ENCODE measurements at places on chromosomes 4 and X.

DNA sequence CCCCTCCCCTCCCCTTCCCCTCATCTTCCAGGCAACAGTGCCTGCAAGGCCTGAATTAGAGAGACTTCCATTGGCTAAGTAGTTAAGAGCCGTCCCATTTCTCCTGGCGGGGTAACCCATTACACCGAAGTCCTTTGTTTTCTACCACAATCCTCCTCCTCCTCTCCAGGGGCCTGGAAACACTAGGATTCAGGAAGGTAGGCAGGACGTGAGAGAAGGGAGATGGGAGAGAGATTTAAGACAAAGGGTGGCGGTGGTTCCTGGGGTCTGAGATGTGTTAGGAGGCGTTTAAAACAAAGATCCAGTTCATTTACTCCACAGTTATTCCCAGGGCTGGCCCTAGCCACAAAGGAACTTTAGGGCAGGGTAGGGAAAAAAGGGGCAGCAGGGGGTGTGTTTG is 28.0 kb downstream of the NYX start:
- DNase-seq: no peak

- DNase-seq: no peak
These were observed 6.7 kb downstream of the GAB1 start for GRCh38 chr4:143343276-143343831.

GRCh38 chr4:155837203-155837796 is 28.8 kb downstream of the ASIC5 start:
- no peak for DNase-seq

- no peak for DNase-seq
These were observed 37.0 kb downstream of the GUCY1A1 start for GRCh38 chr4:155703486-155704247.

- DNase-seq: no peak
These were observed 408.9 kb downstream of the GLUD2 start for GRCh38 chrX:121456315-121456714.

- DNase-seq: no peak
These were observed 195.0 kb upstream of the ANK2 start for GRCh38 chr4:112854420-112854819.

DNA sequence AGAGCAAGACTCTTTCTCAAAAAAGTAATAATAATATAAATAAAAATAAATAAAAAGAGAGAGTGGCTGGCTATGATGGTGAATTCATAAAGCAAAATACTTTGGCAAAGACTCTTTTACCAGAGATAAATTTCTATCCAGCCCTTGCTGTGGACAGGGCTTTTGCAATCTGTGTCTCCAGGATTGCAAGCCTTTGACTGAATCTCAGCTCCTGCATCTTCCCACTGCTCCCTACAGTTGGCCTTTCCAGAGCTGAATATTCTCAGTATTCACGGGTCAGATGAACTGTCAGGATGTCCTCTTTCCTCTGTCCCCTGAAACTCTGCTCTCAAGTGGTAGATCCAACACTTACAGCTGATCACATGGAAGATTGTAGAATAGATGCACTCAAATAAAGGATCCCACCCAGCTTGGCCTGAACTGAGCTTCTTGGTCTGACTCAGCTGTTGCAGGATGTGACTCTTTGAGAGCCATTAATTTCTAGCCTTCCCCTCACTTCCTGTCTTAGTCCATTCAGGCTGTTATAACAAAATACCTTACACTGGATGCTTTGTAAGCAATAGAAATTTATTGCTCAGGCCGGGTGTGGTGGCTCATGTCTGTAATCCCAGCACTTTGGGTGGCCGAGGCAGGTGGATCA is 123.4 kb upstream of the GUCY1A1 start:
- DNase-seq: no peak

- DNase-seq: no peak
These were observed 100.4 kb downstream of the QRFPR start for GRCh38 chr4:121280425-121280824.

GRCh38 chr4:90495936-90496335 is 368.7 kb downstream of the CCSER1 start:
- no peak for DNase-seq

GRCh38 chrX:73481521-73481920 is 34.7 kb downstream of the CDX4 start:
- no peak for DNase-seq

GRCh38 chrX:107687445-107687844 is 59.1 kb downstream of the PRPS1 start:
- no peak for DNase-seq

- DNase-seq: no peak
These were observed 21.6 kb upstream of the PCDH10 start for GRCh38 chr4:133127500-133127899.

- DNase-seq: no peak
These were observed 322.9 kb upstream of the NWD2 start for GRCh38 chr4:36921476-36922216.

DNA sequence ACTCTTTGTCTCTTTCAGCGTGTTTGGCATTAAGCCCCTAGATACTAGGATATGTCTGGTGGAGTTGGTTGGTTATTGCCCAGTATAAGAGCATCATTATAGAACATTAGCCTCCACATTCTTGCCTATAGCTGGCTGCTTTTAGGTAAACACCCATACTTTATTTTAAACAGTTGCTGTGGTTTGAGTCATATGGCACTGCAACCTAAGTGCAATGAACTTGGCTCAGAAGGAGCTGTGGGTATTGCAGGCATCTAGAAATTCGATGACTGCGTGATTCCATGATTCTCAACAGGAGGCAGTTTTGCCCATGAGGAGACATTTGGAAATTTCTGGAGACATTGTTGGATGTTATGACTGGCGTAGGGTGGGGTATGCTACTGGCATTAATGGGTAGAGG is 49.5 kb downstream of the DCLK2 start:
- no peak for DNase-seq

DNA sequence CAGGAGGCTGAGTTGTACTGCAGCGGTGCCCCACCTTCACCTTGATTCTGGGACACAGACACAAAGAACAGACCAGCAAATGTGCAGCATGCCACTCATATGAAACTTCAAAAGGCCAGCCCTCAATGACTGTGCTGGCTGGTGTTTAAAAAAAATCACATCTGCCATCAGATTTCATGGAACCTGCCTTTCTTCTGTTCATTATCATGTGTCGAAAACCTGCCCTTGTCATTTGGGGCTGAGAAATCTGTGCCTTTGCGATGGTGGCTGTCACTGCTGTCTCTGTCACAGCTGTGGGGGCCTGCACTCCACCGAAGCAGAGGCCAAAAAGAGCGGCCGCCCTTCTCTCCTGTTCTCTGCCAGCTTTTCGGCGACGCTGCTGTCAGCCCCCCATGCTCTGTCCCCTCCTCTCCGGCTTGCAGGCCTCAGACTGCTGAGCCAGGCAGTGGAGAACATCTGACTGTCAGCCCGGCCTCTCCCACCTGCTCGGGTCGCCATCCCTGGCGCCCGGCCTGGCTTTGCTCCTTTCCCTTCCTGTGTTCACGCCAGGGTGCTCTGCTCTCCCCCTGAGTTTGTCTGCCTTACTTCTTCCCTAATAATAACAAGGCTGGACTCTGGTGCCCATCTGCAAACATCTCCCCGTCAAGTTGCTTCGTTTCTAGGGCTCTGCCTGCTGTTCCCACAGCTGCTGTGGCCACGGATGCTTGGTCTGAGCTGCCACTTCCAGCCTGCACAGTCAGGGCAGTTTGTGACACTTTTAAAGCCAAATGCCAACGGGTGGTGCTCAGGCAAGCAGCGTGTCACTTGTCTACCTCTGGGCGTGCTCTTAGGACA is 355.2 kb downstream of the UNC5C start:
- DNase-seq: no peak

DNA sequence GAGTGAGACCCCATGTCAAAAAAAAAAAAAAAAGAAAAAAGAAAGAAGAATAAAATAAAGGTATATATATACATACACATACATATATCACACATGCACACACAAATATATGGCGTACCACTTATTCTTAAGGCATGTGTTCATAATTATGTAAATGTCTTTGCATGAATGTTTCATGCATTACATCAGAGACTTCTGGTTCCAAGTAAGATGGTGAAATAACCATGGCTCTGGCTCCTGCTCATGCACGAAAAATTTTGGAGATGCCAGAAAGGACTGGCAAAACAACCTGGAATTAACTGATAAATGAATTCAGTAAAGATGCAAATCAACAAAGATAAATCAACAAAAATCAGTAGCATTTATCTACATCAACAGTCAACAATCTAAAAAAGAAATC is 19.7 kb upstream of the FHIP1A start:
- no peak for DNase-seq

GRCh38 chrX:79466636-79467035 is 99.5 kb upstream of the ITM2A start:
- no peak for DNase-seq

DNA sequence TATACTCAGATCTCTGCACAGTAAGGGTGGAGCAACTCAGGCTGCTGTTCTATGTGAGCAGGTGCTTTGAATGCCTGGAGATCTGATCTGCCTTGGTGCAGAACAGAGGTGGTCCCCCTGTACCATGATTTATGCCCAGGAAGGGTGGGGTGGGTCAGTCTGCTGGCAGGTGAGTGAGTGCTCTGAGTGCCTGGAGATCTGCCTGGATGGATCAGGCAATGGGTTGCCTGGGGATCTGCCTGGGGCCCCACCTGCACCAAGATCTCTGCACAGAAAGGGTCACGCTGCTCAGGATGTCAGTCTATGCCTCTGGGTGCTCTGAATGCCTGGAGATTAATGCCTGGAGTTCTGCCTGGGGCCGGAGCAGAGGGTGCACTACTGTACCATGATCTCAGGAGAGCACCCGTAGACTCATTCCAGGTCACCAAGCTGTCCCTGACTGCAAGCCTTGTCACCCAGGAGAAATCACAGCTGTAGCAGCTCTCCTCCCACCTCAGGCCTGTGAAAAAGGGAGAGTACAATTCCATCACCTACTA is 342.9 kb downstream of the GBA3 start:
- DNase-seq: no peak

GRCh38 chr4:99894998-99895397 is 771 bp upstream of the LAMTOR3 start:
- DNase-seq: no peak

GRCh38 chr4:6891436-6892170 is 18.0 kb upstream of the TBC1D14 start:
- DNase-seq: no peak

DNA sequence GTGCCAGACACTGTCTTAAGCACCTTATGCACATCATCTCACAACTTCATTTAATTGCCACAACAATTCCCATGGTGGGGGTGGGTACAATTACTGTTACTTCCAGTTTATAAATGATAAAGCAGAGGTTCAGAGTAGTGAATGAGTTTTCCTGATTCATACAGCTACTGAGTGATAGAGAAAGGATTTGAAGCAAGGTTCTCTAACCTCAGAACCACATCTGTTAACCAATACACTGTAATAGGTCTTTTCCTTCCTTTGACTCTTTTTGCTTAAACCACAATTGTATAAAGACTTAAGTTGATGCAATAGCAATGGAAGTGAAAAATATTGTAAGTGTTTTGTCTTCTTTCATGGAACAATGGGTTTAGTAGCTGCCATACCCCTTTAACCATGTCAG is 43.5 kb upstream of the PAK3 start:
- DNase-seq: no peak

DNA sequence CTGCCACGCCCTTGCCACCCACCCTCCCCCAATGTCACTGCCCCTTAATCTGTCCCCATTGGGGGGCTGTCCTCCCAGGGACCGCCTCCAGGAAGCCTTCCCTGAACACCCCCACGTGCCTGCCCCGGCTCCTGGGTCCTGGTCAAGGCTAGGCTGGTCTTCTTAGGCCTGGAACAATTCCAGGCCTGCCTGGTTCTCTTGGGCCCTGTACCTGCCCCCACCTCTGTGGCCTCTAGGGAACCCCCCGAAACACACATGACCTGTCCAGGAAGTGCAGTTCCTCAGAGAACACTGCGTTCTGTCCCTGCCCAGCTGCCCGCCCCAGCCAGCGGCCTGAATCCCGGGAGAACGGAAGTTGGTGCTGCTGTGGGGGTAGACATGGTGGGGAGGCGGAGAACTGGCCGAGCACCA is 5.1 kb downstream of the MXD4 start:
- peak; percentile 88 for DNase-seq

DNA sequence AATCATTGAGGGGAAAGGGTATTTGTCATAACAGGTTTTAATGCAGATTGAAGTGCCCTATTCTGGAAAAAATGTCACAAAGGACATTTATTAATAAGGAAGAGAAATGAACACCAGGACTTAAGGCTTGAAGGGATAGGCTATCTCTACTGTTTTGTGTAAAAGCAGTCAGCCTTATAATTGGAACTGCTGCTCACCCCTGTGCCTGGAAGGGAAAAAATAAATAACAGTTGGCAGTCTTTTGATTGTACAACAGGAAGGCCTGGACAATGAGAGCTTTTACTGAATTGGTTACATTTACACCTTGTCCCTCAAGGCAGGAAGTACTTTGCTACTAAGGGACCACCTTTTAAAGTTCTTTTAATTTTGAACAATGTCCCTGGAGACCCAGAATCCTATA is 17.8 kb upstream of the MAGED4 start:
- no peak for DNase-seq

- DNase-seq: no peak
These were observed 106.6 kb downstream of the SHROOM4 start for GRCh38 chrX:50707405-50707804.

DNA sequence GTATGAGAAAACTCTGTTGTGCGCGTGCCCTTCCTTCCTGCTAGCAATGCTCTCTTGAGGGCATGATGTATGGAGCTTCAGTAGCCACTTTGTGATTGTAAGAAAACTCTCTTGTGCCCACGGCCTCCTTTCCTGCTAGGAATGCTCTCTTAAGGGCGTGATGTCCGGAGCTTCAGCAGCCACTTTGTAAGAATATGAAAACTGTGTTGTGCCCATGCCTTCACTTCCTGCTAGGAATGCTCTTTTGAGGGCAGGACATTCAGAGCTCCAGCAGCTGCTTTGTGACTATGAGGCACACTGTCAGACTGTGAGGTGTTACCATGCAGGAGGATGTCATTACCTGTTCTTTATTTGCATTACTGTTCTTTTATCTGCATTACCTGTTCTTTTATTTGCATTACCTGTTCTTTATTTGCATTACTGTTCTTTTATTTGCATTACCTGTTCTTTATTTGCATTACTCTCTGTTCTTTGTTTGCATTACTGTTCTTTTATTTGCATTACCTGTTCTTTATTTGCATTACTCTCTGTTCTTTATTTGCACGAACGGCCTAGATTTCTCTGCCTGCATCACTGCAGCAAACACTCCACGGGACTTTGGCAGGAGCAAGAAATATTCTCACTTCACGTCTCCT is 166.7 kb downstream of the CRLF2 start:
- peak; percentile 10 for DNase-seq

GRCh38 chr4:75087416-75087815 is 154.5 kb downstream of the PARM1 start:
- DNase-seq: no peak

DNA sequence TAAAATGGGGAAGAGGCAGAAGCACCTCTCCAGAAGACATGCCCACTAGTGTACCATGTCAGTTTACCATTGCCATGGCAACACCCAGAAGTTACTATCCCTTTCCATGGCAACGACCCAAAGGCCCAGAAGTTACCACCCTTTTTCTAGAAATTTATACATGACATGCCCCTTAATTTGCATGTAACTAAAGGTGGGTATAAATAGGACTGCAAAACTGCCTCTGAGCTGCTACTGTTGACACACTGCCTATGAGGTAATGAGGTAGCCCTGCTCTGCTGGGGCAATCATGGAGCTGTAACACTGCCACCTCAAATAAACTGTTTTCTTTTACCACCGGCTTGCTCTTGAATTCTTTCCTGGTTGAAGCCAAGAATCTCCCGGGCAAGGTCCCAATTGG is 13.9 kb upstream of the BEX4 start:
- no peak for DNase-seq

All from lower leg skin (tissue), 4 donors.